ENCODE measurements at places on chromosomes 11 and 22.

DNA sequence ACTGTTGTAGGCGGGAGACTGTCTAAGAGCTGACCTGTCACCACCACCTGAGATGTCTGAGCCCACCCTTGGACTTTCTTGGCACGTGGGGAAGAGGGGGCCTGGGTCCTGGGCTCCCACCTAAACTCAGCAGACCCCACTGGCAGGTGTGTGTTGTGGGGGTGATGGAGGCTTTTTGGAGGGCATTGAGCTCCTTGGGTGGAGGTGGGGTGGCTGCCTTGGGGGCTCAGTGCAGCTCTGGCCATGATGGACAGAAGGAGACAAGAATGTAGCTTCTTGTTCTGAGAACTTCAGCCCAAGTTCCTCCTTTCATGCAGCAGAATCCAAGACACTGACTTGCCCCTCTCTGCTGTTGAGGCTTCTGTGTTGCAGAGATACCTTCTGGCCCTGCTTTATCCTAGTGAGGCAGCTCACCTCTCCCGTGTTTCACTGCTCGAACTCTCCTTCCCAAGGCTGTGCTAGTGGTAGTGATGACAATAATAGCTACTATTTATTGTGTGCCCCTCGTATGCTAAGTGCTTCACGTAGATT lies 116.6 kb upstream of the OR4B1 start:
- DNase-seq, result no peak

- DNase-seq, result no peak
Observed at GRCh38 chr11:123742031-123742723, 717 bp upstream of the ZNF202 start.

GRCh38 chr22:29702931-29703501 lies 16.8 kb upstream of the CABP7 start:
- no peak for DNase-seq

DNA sequence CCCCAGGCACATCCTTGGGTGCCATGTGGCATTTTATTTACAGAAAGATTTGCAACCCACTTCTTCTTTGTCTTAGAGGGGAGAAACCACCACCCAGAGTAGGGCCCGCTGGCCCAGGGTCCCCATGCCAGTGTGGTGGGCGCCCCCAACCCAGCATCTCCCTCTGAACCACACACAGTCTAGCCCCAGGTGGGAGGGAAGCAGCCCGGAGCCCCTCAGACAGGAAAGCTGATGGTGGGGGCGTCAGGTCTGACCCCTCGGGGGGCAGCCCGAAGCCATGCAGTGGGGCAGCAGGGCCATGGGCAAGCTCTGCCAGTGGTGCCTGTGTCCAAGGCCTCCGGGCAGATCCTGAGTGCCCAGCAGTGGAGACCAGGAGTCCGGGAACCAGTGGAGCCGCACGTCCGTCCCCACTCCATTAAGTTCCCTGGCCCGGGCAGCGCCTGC lies 11.7 kb downstream of the TRPM5 start:
- DNase-seq, result no peak

- DNase-seq, result no peak
Observed at GRCh38 chr11:17651061-17651460, 68.3 kb upstream of the MYOD1 start.

- DNase-seq, result no peak
Observed at GRCh38 chr22:37375801-37376200, 51.5 kb downstream of the ELFN2 start.

- DNase-seq, result peak; percentile 100
Observed at GRCh38 chr11:45859661-45860140, 12.4 kb downstream of the CRY2 start.

GRCh38 chr11:93908689-93909088 lies 58.3 kb upstream of the VSTM5 start:
- DNase-seq, result peak; percentile 57

GRCh38 chr11:116536416-116536815 lies 236.4 kb downstream of the BUD13 start:
- no peak for DNase-seq

DNA sequence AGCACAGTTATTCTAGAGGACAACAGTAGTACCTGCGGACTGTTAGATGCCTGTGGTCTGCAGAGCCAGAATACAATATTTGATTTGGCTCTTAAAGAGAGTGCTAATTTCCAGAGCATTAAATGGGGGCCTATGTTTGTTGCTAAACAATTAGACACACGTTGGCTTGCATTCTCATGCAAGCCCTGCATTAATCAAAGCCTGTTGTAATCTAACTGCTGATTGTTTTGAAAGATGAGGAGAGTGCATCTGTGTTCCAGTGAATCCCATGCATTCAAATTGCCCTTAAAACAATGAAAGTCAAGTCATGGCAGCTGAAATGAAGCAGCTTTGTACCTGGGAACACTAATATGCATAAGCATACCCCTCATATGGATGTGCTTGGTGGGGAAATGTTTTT lies 419.4 kb downstream of the DYNC2H1 start:
- DNase-seq, result peak; percentile 39

DNA sequence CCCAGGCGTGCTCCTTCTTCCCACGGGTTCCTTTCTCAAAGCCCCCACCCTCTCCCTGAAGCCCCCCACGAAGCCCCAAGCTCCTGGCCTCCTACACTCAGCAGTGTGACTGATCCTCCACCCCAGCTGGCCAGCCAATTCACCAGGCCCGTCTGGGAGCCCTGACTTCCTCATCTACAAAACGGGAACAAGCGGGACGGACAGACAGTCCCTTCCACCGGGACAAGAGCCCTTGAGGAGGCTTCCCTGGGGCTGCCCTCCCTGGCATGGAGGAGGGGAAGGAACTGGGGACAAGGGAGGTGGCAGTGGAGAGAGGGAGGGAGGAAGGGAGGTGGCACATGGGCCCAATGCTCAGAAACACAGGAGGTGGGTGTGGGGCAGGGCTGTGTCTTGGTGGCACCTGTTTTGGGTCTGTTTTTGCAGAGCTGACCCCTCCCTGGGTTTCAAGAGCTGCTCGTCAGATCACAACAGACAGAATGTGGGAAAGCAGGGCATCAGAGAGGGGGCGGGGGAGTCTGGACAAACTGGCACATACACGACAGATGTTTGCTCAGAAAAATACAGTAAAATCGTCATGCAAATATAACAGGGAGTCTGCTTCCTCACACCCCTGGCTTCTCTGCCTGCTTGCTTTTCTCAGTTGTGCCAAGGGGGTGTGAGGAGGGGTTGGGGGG lies 56.8 kb downstream of the ELFN2 start:
- DNase-seq, result no peak

GRCh38 chr11:35664977-35665441 lies 2.4 kb downstream of the TRIM44 start:
- DNase-seq, result no peak

- no peak for DNase-seq
Observed at GRCh38 chr11:33307984-33308383, 50.8 kb downstream of the HIPK3 start.

GRCh38 chr11:116506263-116506825 lies 266.4 kb downstream of the BUD13 start:
- no peak for DNase-seq

- DNase-seq, result peak; percentile 19
Observed at GRCh38 chr22:50118557-50119168, 28.9 kb downstream of the MOV10L1 start.

DNA sequence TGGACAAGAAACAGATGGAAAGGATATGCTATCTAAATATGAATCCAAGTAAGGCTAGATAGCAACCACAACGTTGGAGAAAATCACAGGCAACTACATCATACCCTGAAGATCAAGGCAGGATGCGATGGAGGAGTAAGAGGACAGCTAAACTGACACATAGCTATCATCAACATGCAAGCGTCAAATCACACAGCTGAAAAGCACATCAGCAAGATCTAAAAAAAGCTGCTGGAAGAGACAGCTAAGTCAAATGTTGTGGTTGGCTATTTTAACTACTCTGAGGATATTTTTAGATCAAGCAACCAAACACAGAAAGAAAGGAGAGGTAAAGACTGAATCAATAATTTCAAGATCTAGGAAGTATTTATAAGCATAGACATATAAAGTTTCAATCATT lies 466.9 kb downstream of the BRD1 start:
- no peak for DNase-seq

DNA sequence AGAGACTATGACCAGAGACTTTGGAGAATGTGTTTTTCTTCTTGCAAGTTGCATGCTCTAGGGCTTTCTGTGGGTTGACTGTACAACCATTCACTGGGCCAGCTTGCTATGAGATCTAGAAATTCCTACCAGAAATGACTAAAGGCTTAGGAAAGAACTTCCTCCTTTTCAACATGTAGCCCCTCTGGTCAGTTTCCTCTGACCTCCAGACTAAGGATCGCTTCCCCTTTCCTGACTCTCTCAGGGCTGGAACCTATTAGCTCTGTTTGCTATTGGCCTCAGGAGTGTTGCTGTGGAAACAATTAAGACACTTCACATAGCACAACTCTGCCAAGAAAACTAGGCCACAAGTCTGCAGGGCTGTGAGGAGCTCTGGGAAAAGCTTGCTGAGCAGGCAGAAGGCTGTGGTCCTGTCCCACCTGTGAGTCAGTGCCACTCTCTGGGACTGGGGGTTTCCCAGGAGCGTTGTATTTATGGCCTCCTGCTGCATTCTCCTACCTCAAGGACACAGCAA lies 10.7 kb downstream of the CRY2 start:
- DNase-seq, result peak; percentile 98

DNA sequence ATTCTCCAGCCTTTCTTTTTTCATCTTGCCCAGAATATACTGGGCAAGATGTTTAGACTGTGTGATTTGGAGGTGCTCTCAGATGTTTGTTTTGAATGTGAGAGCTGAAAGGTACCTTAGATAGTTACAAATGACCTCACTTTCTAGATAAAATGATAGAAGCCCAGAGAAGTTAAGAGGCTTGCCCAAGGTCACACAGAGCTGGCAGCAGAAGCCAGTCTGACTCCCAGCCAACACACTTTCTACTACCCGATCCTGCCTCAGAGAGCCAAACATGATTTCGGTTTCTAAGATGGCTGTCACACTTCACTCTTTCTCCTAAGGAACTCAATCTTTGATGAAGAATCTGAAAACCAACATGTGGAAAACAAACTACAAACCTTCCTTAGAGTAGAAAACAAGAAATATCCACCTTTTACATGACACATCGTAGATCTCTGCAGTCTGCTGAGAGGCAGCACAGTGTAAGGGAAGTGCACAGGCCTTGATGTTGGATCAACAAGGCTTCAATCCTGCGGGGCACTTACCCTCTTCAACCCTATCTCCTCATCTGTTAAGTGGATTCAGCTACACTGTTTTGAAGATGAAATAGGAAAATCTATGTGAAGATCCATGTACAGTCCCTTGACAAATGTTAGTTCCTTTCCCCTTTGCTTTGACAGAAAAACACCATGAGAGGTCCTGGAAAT lies 58.6 kb downstream of the SYTL2 start:
- no peak for DNase-seq

GRCh38 chr22:27726331-27726685 lies 75.2 kb downstream of the MN1 start:
- DNase-seq, result no peak

DNA sequence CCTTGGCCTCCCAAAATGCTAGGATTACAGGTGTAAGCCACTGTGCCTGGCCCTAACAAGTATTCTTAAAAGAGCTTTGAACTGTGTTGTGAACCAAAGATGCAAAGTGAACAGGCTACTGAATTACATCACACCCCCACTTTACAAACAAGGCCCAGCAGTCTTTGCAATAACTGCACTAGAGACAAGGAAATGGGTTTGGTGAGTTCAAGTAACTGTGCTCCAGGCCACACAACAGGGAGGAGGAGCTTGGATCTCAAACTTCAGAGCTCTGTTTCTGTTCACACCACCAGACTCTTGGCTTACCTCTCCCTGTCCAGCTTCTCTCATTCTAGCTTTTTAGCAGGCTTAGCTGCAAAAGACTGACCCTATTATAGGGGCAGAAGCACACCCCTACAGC lies 30.4 kb upstream of the RASL10A start:
- no peak for DNase-seq

DNA sequence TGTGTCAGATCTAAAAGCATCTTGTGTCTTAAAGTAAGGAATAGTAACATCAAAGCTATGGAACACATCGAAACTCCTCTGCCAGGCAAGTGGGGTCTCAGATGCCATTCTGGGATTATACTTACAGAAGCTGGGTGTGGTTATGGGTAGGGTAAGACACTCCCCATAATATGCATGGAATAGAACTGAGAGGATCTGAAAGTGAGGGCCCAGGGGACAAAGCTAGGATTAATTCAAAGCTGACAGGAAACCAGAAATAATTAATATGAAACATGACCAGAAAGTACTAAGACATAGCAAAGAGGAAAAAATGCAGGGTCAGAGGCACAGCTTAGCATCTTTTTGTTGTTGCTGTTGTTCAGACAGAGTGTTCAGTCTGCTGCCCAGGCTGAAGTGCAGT lies 40.2 kb upstream of the EED start:
- no peak for DNase-seq

GRCh38 chr22:35984183-35985175 lies 44.1 kb downstream of the RBFOX2 start:
- DNase-seq, result no peak

GRCh38 chr11:57205041-57205641 lies 23.4 kb downstream of the LRRC55 start:
- DNase-seq, result peak; percentile 73

DNA sequence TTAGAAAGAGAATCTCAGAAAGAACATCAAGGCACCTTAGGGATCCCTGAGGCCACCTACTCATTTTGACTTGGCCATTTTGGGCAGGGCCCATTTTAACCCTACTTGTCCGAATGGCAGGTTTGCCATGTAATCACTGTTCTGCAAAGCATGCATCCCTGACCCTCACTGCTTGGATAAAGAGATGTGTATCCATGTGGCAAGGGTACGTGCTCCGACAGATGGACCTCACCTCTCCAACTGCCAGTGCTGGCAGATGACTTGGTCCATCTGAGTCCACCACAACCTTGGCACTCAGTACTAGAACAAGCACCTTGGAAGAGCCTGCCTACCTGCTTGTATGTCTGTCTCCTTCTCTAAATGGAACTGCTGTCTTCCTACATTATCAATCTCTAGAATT lies 139.4 kb downstream of the SPATA19 start:
- DNase-seq, result no peak

DNA sequence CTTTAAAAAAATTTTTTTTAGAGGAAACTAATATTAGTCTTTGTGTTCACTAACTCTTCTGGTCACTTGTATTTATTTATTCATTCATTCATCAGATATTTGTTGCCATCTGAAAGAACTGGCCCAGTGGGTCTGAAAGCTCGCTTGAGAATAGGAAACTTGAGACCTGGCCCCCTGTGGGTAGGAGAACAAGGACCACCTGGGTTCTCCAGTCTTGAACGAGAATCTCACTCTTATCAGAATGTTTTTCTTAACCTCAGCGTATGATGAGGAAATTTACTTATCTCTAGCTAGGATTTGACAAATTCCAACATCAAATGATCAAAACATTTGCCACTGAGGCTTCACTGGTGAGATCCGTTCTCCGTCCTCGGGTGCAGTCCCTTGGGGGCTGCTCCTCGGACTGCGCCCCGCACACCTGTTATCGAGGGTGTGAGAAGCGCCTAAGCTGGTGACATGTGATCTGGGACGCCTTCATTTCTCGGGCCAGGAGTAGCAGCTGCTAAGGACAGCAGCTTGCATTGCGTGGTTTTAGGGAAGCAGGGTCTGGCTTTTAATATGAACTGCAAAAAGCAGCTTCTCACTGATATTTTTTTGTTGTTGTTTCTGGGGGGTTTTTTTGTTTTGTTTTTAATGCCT lies 6.3 kb downstream of the C22orf31 start:
- no peak for DNase-seq

All from fibroblast of gingiva (primary cell).